ENCODE measurements at places on chromosomes 1 and 21.

GRCh38 chr1:165915480-165915879 lies 88.1 kb downstream of the UCK2 start:
- DNase-seq: no peak

- no peak for DNase-seq
Measured at GRCh38 chr1:209603877-209604276, 20.4 kb downstream of the CAMK1G start.

- no peak for DNase-seq
Measured at GRCh38 chr1:18464665-18465050, 16.1 kb upstream of the KLHDC7A start.

- DNase-seq: peak; percentile 17
Measured at GRCh38 chr1:56577406-56578137, 1.8 kb downstream of the PLPP3 start.

- no peak for DNase-seq
Measured at GRCh38 chr1:223836586-223836985, 9.2 kb downstream of the TP53BP2 start.

GRCh38 chr1:169339773-169340172 lies 27.8 kb downstream of the NME7 start:
- no peak for DNase-seq

GRCh38 chr21:35995522-35996088 lies 64.7 kb downstream of the SETD4 start:
- DNase-seq: no peak

GRCh38 chr1:68620571-68620970 lies 123.7 kb upstream of the DEPDC1 start:
- no peak for DNase-seq

DNA sequence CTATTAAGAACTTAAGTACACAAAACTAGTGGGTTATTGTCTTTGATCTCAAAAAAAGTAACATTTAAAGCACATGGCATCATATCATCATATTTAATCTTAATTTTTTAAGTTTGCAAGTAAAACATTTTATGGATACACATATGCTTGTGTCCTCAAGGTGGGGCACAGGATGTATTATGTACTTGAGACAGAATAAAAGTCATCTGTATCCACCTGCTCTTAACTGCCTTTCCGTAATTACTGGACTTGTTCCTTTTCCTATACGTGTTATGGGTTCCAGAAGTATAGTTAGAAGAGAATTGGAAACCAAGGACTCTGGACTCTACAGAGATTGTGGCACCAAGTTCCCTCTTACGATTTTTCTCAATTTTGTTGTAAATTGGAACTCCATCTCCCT lies 79.4 kb downstream of the FCRL5 start:
- DNase-seq: no peak

DNA sequence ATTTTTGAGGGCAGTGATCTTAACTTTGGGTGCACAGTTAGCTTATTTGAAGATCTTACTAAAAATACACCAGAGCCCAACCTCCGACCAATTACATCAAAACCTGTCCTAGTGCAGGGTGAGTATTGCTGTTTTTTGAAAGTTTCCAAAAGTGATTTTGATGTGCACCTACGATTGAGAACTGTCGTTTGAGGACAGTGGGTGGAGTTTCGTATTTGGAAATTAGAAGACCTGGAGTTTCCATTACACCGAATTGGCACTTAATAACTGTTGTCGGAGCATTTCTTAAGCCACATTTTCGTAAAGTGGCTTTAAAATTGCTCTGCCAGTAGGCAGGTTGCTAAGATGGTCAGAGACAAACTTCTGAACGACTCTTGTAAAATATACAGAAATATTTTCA lies 1.1 kb downstream of the SOD1 start:
- DNase-seq: no peak

DNA sequence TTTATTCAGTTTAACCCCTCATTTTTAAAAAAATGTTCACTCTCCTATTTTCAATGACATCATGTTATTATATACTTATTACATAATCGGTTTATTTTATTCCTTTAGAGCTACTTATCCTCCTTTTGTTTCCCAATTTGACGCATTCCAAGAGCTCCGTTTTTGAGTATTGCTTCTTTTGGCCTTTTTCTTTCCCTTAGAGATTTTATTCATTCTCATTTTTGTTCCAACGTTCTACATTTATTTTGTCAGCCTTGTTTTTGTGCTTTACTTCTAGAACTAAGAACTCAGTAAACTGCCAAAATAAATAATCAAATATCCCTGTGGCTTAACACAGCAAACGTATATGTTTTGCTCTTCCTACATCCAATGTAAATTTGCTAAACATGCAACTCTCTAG lies 769.1 kb downstream of the NCAM2 start:
- no peak for DNase-seq

GRCh38 chr1:151980287-151981177 lies 13.1 kb downstream of the S100A10 start:
- no peak for DNase-seq

GRCh38 chr1:117819301-117819700 lies 110.1 kb downstream of the GDAP2 start:
- no peak for DNase-seq

DNA sequence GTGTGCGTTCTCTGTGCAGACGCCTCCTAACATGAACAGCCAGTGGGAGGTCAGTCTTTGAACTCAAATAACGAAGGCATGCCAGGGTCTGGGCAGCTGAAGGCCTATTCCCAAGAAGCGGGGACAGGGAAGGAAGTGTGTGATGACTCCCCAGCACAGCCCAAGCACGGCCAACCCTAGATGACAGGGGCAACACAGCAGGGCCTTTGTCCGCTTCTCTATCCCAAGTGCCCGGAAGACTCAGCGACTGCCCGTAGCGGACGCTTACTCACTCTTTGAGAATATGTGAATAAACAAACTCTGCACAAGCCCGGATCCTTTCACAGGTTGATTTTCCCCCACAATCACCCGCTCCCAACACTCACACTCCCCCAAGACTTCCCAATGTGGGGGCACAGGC lies 11.2 kb downstream of the C1orf198 start:
- no peak for DNase-seq

- no peak for DNase-seq
Measured at GRCh38 chr21:37757606-37758376, 158.5 kb downstream of the KCNJ6 start.

DNA sequence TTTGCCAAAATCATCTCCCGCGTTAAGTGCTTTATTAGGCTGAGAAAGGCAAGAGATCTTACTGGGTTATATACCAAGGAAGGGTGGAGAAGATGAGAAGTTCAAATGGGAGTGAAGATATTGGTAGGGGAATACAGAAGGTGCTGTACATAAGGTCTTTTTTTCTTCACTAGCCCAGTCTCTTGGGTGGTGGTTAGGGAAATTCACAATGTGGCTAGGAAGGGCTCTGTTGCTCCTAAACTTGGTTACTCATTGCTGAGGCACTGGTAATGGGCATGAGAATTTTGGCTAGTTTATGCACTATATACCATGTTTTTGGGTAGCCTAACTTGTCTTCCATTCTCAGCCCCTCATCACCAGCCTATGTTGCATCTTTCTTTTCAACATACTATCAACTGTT lies 50.6 kb downstream of the LHX4 start:
- no peak for DNase-seq

GRCh38 chr21:36575306-36575705 lies 95.4 kb upstream of the CLDN14 start:
- DNase-seq: no peak

GRCh38 chr1:23456226-23456625 lies 27.8 kb downstream of the ASAP3 start:
- DNase-seq: no peak

- no peak for DNase-seq
Measured at GRCh38 chr1:1176931-1177330, 3.3 kb downstream of the TTLL10 start.

- no peak for DNase-seq
Measured at GRCh38 chr1:181175955-181176354, 87.5 kb downstream of the IER5 start.

DNA sequence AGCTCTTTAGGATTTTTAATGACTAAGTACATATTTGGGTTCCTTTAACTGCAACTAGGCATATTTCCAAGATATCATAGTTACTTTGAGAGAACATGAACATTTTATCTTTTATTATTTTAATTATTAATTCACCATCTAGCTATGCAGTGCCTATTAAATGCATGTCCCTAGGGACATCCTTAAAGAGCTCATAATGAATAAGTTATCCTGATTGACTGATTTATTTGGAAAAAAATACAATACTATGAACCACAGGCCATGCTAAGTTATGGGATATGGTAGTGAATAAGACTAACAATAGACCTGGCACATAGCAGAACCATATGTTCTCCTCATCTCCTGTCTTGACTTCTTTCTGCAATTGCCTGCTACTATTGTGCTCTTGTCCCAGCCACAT lies 16.4 kb upstream of the C1orf105 start:
- no peak for DNase-seq

DNA sequence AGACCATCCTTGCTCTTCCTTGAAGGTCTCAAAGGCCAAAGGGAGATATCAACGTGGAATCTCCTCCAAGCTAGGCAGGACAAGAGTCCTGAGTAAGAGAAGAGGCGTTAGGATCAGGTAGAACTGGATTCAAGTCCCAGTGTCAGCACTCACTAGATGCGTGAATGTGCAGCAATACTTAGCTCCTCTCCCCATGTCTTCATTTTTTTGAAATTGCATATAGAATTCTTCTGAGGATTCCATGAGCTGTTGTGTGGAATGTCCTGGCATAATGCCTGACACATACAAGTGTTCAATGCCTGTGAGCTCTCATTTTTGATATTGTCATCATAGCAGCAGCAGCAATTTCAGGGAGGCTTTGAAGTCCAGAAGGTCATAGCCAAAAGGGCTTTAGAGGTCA lies 333.2 kb downstream of the KCNH1 start:
- no peak for DNase-seq

GRCh38 chr1:24896176-24896575 lies 33.9 kb downstream of the RUNX3 start:
- no peak for DNase-seq

- DNase-seq: no peak
Measured at GRCh38 chr1:36771240-36771639, 263.1 kb downstream of the GRIK3 start.

GRCh38 chr1:1593834-1594601 lies 5.9 kb downstream of the FNDC10 start:
- no peak for DNase-seq

DNA sequence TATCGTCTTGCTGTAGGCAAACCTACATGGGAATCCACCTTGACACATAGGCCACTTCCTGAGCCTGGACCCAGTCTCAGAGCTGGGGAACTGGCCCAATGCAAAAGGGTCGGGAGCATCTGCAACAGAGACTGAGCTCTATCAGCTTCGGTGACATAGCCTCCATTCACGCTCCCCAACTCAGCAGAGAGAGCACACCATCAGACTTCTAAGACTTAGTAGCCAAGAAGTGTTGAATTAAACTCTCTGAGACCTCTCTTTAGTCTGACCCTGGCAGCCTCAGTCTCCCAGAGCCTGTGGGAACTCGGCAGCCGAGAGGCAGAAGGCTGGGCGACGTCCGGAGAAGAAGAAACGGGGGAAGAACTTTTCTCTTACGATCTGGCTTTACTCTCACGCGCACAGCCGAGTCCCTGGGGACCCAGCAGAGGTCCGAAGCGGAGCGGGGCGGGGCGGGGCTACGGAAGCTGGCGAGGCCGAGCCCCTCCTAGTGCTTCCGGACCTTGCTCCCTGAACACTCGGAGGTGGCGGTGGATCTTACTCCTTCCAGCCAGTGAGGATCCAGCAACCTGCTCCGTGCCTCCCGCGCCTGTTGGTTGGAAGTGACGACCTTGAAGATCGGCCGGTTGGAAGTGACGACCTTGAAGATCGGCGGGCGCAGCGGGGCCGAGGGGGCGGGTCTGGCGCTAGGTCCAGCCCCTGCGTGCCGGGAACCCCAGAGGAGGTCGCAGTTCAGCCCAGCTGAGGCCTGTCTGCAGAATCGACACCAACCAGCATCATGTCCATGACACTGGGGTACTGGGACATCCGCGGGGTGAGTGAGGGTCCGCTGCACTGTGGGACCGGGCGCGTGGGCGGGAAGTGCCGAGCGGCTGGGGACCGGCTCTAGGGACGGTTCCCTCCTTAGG lies at the start of gene GSTM4:
GSTM4 (plus strand) TSS at position 485 of the 905 bp plus-strand sequence; CDS start at position 776, 291 bp downstream.
- peak; percentile 53 for DNase-seq

DNA sequence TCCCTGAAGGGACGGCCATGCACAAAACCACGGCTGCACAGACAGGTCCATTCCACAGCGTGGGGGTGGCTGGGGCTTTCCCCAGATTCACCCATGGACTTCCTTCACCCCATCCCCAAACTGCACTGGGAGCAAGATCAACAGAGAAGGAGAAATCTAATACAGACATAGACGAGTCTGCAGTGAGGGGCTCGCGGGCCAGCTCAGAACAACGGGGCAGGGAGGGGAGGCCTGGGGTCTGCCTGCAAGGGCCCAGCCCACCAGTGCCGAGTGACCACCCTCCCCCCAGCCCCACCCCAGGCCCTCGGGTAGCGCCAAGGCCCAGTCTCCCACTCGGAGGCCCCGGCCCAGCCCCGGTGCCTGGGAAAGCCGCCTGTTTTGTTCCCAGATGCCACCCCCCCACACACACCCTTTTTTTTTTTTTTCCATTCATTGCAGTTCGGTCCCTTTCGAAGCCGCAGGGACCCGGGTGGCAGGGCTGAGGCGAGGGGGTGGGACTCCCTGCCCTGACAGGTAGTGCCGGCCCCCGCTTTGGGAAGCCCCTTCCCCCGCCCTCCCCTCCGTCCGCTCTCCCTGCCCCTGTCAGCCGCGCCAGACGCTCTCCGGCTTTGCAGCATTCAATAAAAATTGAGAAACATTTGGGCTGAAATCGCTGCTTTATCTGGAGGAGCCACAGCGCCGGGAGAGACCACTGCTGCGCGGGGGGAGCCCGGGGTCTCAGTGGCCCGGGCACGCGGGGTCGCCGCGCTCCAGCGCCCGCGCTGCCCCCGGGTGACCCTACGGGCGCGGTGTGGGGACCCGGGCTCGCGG lies 543 bp upstream of the EPHB2 start:
- DNase-seq: peak; percentile 24

- DNase-seq: peak; percentile 70
Measured at GRCh38 chr1:3910857-3911845, 11.1 kb upstream of the C1orf174 start.

- no peak for DNase-seq
Measured at GRCh38 chr1:35509558-35509957, 47.6 kb downstream of the KIAA0319L start.

DNA sequence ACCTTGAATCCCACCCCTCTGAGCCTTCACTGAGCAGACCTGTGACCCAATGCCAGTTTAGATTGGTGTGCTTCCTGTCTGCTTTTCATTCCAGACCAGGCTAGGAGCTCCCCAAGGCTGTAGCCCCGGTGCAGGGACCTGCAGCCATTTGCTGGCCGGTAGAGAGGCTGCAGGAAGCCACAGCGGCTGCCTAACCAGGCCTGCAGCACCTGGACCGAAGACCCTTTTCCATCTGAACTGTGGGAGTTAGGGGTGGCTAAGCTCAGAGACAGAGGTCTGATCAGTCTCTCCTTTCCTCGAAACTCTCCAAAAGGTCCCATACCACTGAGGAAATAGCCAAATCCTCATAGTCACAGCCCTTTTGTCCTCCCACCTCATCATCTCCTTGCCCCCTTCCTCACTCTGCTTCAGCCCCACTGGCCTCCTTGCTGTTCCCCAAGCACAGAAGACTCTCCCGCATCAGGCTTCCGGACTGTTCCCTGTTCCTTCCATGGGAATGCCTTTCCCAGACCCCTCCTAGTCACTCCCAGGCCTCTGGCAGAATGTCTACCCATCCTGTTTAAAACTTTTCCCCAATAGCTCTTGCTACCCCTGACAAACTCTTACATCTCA lies 674 bp upstream of the TTC4 start:
- DNase-seq: no peak

GRCh38 chr1:188295157-188295556 lies 1466.4 kb downstream of the PLA2G4A start:
- no peak for DNase-seq
